Glomerular endothelial cell (primary cell): ENCODE measurements at places on chromosomes 13 and 19. TPM values are rescaled to one million over a fixed set of nuclear protein-coding genes. Genes with fewer than 3 reads are reported as not detected.

DNA sequence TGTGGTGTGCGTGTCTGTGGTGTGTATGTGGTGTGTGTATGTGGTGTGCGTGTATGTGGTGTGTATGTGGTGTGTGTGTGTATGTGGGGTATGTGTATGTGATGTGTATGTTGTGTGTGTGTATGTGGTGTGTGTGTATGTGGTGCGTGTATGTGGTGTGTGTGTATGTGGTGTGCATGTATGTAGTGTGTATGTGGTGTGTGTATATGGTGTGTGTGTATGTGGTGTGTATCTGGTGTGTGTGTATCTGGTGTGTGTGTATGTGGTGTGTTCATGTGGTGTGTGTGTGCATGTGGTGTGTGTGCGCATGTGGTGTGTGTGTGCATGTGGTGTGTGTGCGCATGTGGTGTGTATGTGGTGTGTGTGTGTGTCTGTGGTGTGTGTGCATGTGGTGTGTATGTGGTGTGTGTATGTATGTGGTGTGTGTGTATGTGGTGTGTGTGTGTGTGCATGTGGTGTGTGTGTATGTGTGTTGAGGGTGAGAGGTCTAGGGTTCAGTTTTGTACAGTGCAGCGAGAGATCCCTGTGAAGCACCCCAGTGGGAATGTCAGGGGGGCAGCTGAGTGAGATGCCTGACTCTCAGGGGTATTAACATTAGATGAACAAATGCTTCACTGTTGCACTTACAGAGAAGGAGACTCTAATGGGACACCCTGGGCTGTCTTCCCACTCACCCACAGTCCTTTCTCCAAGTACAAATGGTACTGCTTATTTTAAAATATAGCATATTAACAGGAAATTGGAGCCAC, 61.3 kb upstream of the MEDAG start:
- DNase-seq = no peak

- no peak for DNase-seq
These were observed 7.0 kb downstream of the GNA15 start for GRCh38 chr19:3142781-3143337.

GRCh38 chr19:56525214-56525860, 13.4 kb upstream of the ZFP28 start:
- DNase-seq = no peak

DNA sequence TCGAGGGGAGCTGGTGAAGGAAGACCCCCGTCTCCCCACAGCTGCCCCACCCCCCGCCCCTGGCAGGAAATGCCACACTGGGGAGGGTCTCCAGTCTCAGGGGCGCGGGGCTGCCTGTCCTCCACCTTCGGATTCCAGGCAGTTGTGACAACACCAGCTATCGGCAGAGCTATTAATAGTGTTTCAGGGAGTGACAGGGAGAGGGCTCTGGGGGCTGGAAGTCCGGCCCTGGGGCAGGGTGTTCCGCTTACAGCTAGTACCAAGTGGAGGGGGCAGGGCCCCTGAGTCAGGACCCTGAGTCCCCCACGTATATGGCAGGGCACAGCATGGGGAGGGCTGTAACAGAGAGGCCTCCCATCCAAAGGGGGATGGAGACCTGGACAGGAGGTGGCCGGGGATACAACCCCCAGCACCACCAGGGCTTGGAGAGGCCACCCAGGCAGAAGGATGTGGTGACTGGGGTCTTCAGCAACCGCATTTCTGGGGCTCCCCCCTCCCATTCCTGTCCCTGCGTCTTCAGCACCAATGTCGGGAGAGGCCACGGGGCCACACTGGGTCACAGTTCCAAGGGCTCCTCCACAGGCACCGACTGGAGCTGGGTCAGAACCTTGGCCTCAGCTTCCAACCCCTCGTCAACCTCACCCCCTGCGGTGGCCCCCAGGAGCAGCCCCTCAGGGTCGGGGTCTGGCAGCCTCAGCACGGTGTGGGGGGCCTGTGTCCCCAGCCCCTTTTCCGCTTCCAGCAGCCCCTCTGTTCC, 3.9 kb downstream of the SIX5 start:
- no peak for DNase-seq

DNA sequence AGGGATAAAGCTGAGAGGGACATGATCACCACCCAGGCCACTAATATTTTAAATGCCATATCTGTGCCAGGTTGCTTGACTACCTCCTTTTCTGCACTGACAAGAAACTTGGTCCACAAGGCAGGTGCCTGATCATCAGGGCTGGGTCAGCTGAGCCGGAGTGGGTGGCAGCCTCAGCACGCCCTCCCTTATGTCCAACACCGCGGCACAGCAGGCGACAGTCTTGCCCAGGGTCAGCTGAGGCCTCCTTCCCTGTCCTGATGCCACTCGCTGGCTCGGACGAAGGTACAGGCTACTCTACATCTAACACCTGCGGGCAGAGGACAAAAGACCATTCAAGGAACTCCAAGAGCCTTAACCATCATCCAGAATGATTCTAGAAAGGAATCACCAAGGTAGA, 16.9 kb downstream of the ZC3H4 start:
- DNase-seq = no peak

GRCh38 chr13:49679246-49679645, 12.0 kb downstream of the EBPL start:
- no peak for DNase-seq

DNA sequence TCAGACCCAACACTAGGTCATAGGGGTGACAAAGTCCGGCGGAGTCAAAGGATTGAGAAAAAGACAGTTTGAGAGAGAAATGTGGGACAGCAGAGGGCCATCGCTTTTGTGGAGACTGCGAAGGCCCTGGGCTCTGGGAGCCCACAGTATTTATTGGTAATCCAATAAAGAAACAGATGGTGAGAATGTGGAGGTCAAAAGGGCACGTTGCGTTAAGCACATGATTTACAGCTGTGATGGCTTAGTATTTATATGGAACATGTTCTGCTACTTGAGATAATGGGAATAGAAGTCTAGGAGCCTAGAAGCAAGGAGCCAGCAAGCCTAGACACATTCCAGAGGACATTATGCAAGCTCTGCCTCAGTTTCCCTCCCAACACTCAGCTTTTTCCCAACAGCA, 2521.1 kb downstream of the PCDH9 start:
- DNase-seq = no peak

- DNase-seq = no peak
These were observed 87.9 kb downstream of the LRCH1 start for GRCh38 chr13:46640843-46641242.

GRCh38 chr19:14300303-14300702, 80.9 kb upstream of the ADGRE5 start:
- DNase-seq = no peak

GRCh38 chr19:42465827-42466280, 23.1 kb upstream of the CXCL17 start:
- no peak for DNase-seq

Gene FAM83E
- not detected in 2 replicates for total RNA-seq

Gene SIGLEC6
- not detected in 2 replicates for total RNA-seq

Gene AP1M2
- total RNA-seq = 1.4 and 3.0 TPM in 2 replicates

Gene RNF225
- 0.68 TPM in 1 of 2 replicates, not detected in the other for total RNA-seq
